Activated CD8-positive, alpha-beta memory T cell treated with anti-CD3 and anti-CD28 coated beads, Interleukin-2, amount 50 U/mL, for 4 hours (primary cell): ENCODE measurements at places on chromosomes 4 and X.

DNA sequence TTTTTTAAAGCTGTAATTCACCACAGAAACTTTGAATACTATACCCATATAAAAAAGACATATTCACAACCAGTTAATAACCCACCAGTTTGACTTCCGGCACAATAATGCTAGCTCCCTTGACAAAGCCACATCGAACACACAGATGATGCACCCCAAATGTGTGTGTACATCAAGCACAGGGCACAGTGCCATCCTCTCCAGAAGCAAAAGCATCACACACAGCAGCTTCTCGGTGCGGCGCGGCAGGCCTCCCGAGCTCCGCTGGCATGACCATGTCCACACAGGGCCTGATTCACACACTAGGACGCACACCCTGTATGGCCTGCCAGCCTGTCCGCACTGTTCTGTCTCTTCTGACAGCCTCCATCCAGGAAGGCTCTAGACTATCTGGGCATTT is 88.0 kb downstream of the LEF1 start:
- DNase-seq: peak; percentile 51

DNA sequence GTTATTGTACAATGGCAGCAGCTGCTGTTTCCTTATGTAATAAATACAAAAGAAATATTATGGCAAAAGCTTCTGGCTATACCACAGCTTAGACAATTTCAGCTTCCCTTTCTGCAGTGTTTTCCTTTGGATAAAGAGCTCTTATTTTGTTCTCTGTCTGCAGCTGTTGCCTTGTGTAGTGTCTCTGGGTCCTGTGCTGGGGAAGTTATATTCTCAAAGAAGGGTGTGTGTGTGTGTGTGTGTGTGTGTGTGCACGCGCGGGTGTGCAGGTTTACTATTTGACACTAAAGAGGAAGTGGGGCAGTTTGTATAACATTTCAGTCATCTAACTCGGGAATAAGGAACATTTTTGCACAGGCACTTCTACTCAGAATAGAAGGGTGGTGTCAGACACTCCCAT is 83.6 kb downstream of the REPS2 start:
- DNase-seq: no peak

GRCh38 chrX:124240422-124240821 is 92.0 kb upstream of the TEX13D start:
- DNase-seq: no peak

GRCh38 chrX:152932598-152933175 is 34.8 kb downstream of the ZNF185 start:
- DNase-seq: no peak

GRCh38 chrX:87409113-87409841 is 108.3 kb upstream of the KLHL4 start:
- DNase-seq: no peak

DNA sequence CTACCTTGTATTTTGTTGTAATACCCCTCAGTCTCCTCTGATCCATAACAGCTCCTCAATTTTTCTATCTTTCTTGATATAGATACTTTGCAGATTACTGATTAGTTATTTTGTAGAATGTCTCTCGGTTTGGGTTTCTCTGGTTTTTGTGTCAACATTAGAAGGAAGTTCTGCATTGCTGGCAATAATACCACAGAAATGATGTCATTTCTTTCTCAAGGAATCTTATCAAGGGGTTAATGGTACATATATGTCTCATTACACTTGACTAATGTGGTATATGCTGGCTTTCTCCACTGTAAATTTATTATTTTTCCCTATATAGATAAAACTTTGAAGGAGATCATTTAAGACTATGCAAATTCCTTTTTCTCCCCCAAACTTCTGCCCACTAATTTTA is 183.6 kb upstream of the DKK2 start:
- DNase-seq: no peak

GRCh38 chr4:101337688-101338087 is 9.6 kb downstream of the PPP3CA start:
- DNase-seq: no peak

DNA sequence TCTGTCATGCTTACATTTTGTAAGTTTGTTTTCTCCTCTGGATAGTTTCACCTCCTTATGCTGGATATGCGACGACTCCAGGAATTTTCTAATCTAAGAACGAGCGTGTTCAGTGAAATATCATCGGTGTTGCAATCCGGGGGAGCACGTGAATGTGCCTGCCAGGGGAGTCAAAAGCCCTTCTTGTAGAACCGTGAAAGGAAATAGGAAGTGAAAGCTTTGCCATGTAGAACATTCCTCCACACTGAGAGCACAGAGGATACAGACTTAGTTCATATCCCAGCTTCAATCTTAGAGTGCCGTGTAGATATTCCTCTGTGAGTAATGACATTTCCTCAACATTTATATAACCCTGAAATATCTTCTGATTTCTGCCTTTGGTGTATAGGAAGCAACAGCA is 121.2 kb downstream of the VEGFC start:
- DNase-seq: no peak

DNA sequence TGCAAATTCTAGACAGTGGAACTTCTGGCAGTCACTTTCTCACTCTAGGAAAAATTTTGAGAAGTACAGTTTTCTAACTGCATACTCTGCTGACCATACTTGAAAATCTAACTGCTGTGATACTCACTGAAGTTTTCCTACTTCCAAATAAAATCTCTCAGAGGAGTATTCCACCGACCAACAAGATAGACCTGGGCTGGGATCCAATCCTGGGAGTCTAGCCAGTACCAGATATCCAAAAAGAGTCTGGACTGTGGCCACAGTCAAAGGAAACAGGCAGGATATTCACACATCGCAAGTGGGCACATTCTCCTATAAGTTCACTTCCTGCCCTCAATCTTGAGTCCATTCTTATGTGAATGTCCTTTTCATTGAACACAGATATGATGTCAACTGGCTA is 1138.7 kb upstream of the PCDH7 start:
- DNase-seq: no peak

DNA sequence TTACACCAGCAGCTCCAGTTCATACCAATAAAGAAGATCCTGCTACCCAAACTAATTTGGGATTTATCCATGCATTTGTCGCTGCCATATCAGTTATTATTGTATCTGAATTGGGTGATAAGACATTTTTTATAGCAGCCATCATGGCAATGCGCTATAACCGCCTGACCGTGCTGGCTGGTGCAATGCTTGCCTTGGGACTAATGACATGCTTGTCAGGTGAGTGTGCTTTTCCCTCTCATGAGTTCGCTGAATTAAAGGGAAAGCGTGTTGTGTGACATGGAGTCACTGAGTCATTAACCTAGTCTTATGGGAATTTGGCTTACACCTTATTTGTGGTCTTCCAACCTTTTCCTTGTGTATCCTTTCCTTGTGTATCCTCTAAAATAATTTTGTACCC is 15.9 kb downstream of the TMEM165 start:
- DNase-seq: no peak

GRCh38 chrX:110241816-110242215 is 76.1 kb downstream of the AMMECR1 start:
- DNase-seq: no peak

DNA sequence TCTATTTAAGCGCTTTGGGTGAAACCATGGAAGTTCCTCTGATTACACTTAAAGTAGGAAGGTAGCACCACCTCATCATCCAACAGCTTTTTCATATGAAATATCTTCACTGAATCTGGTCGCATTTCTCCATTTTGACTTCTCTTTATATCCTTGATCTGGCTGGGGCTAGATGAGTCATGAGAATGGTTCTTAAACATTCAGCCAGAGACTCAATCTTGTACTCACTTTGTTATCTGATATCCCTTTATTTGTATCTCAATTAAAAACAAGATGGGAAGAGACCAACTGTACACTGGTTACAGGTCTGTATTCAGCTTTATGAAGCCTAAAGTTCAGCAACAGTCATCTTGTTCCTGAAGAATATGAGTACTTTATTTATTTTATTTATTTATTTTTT is 84.9 kb downstream of the CBLL2 start:
- DNase-seq: no peak

DNA sequence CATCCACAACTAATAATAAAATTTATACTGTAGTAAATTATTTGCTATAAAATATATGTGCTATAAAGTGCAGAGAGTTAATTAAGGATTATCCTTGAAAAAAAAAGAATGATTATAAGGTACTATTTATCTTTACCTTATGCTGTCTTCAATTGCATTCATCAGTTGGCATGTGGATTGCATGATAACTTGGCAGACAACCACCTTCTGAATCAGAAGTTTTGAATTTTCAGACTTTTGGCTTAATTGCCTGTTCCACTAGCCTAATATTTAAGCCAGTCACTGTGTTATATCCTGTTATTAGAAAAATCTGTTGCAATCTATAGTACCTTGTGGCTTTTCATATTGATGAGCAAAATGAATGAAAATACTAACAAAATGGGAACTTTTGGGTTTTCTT is 1040.3 kb upstream of the PCDH10 start:
- DNase-seq: no peak

DNA sequence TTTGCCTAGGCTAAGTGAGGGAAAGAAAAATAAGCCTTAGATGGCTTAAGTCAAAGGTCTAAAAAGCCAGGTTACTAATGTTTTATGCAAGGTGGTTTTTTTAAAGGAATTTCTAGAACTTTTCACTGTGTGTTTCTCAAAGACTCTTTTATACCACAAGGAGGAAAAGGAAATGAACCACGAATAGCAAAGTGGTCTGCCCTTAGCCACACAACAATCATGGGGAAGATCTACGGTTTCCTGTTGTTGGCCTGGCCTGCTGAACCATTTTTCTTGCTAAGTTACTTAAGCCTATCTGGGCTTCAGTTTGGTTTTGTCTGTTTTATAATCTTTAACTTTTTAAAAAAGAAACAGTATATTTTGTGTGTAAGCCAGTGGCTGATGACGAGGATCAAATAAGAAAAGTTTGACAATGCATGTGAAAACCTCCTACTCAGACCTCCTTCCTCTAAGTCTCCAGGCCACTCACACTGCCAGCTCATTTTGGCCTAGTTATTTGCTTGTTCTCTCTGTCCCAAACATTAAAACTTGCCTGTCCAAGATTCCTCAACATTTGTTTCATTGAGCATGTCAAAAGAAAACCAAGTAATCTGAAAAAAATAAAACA is 56.7 kb upstream of the COL25A1 start:
- no peak for DNase-seq

GRCh38 chrX:136780763-136781162 is at the start of gene ARHGEF6:
Gene ARHGEF6 (minus strand): TSS chrX:136780932. CDS start chrX:136780882, 50 bp downstream.
- DNase-seq: peak; percentile 22

GRCh38 chrX:2523911-2524310 is 23.1 kb upstream of the DHRSX start:
- DNase-seq: no peak

- DNase-seq: no peak
Measured at GRCh38 chr4:122625156-122625555, 4.3 kb upstream of the IL21 start.

- no peak for DNase-seq
Measured at GRCh38 chr4:102824398-102824797, 3.0 kb downstream of the UBE2D3 start.

- DNase-seq: no peak
Measured at GRCh38 chrX:110758781-110759422, 36.7 kb downstream of the CHRDL1 start.

GRCh38 chr4:135185256-135185655 is 983.7 kb upstream of the PABPC4L start:
- no peak for DNase-seq
